BE2C (cell line): ENCODE measurements at places on chromosomes 7 and 10.

GRCh38 chr7:27100694-27101170 is 1.8 kb downstream of the HOXA2 start:
- DNase-seq: no peak

DNA sequence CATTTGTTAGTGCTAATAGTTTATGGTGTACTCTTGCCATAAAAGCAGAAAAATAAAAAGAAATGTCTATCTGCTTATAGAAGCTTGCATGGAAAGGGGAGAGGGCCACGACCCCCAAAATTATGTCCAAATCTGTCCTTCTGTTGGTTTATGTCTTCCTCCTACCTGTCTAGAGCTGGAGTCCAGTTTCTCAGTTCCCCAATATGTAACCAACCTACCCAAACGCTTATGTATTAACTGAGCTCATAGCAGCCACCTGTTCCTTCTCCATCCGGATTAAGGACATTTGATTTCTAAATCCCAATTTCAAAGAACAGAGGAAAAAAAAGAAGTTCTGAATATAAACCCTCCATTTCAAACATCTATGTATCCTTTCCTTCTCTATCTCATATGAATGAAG is 30.3 kb upstream of the TPK1 start:
- DNase-seq: no peak

GRCh38 chr10:44015702-44016500 is 367.2 kb upstream of the ZNF32 start:
- DNase-seq: no peak

- DNase-seq: no peak
Measured at GRCh38 chr7:155527664-155528063, 18.7 kb downstream of the CNPY1 start.

DNA sequence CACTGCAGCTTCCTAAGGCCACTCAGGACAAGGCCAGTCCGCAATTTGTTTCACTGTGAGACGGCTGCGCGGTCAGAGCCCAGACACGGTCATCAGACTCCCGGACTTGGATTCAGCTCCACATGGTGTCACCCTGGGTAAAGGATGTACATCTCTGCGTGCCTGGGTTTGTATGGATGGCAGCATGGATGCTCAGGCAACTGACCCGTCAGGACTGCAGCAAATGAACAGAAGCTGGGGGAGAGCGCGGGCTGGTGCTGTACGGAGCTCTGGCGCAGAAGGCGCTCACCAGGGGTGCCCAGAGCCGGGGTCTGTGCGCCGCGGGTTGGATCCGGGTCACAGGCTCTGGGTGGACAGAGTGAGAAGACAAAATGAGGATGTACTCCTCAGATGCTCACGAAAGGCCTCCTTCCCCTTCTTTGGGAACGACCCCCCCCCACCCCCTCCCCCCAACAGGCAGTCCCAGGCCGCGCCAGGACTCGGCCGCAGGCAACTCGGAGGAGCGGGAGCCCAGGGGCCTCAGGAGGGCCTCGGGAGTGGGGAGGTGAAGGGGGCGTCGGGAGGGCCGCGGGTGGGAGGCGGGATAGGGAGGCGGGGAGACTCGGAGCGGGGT is 92.4 kb downstream of the CXCL12 start:
- DNase-seq: no peak

DNA sequence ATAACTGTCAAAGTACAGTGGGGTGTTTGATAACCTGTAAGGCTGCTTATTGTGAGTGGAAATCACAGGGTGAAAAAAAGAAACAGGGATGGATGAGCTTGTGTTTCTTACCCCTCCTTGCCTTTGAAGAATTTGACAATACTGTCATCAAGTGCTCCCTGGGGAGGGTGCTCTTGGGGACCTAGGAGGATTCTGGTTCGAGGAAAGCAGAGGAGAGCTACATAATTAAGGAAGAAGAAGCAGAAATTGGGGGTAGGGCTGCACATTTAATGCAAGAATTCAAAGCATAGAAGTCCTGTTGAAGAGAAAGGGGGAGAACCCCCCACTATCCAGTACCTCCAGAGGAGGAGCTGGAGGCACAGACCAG is 208.1 kb upstream of the PHYHIPL start:
- no peak for DNase-seq

- no peak for DNase-seq
Measured at GRCh38 chr7:29955799-29956486, 33.7 kb downstream of the SCRN1 start.

- DNase-seq: no peak
Measured at GRCh38 chr7:137669706-137670105, 177.1 kb downstream of the DGKI start.

DNA sequence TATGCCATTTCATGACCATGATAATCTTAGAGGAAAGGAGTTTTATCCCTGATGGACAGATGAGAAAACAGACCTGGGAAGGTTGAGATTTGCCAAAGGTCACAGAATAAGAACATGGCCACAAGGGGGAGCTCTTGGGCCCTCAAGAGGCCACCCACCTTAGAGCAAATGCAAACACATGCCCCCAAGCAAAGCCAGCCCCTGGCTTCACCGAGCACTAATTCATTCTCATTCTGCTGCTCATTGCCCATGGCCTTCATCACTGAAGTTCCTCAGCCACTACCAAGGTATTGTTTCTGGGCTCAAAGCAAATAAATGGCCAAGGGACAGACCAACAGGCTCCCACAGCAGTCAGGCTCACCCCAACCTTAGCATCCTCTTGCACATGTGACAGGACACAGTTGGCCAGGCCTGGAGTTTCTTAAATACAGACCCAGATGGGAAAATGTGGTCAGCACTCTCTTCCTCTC is 44.2 kb downstream of the PDLIM1 start:
- DNase-seq: peak; percentile 74

- DNase-seq: no peak
Measured at GRCh38 chr7:46571996-46572395, 650.9 kb upstream of the IGFBP3 start.

DNA sequence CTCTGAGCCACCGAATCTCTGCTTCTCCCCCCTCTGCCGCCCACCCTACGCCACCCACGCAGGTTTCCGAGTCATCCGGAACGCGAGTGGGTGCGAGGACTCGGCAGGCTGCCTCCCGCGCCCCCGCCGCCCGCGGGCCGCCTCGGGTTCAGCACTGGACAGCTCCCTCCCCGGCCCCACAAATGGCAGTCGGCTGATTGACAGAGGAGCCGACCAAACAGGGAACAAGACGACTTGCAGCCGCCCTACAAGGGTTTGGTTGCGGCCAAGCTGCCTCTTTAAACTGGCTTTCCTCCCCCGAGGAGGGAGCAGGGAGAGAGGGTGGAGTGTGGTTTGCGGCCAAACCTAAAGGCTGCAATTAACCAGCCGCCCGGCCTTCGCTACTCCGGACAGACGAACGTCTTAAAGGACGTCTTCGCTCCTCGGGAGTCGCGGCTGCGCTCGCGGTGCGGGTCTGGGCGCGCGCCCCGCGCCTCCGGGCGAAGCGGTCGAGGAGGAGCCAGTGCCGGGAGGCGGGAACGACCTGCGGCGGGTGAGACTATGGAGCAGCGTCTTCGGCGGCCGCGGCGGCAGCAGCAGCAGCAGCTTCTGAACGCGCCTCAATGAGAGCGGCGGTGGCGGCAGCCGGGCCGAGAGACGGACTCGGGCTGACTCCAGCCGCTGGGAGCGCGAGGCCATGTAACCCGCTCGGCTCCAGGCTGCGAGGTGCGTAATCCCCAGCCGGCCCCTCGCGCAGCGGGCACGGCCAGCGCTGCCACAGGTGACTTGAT is at the start of gene GPR158:
Gene GPR158, plus strand, starts transcription at position 541 of the 770 bp plus-strand sequence. CDS start 420 bp downstream, outside the sequence.
- peak; percentile 81 for DNase-seq

- no peak for DNase-seq
Measured at GRCh38 chr7:117784315-117784714, 88.9 kb downstream of the CTTNBP2 start.

GRCh38 chr10:59880971-59881510 is 25.3 kb downstream of the CCDC6 start:
- no peak for DNase-seq

DNA sequence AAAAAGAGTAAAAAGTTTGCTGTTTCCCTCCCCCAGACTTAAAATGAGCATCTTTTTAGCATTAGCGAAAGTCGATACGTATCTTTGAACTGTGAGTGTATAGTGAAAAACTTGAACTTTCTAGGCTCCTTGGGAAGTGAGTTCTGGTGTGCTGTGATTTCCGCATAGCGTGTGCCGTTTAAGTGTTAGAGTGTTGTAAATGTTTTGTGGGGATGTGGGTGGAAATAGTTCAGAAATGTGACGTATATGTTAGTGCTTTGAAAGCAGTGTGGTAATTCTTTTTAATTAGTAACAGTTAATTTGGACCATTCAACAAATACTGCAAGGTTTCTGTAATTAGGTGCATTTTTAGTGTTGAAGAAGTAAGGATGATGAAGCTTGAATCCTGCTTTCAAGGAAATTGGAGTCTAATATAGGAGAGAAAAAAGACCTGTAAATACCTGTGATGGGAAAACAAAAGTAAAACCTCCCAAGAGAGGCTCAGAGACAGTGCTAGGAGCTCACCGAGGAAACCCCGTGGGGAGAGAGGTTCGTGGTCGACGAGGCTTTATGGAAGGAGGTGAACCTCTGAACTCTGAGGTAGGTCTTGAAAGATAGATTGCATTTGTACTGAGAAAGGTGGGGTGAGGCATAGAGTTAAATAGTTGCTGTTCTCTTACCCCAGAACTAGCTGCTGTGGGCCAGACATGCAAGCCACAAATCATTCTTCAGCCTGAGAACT is 40.8 kb downstream of the RBM33 start:
- DNase-seq: no peak

DNA sequence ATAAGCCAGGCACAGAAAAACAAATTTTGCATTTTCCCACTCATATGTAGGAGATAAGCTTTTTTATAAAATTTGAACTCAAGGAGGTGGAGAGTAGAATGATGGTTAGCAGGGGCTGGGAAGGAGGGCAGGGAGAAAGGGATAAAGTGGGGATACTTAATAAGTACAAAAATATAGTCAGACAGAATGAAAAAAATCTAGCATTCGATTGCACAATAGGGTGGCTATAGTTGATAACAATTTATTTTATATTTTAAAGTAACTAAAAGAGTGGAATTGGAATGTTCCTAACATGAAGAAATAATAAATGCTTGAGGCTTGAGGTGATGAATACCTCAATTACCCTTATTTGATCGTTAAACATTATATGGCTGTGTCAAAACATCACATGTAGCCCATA is 415.7 kb upstream of the STEAP1 start:
- DNase-seq: no peak

GRCh38 chr10:10816447-10816846 is 201.2 kb upstream of the CELF2 start:
- no peak for DNase-seq

DNA sequence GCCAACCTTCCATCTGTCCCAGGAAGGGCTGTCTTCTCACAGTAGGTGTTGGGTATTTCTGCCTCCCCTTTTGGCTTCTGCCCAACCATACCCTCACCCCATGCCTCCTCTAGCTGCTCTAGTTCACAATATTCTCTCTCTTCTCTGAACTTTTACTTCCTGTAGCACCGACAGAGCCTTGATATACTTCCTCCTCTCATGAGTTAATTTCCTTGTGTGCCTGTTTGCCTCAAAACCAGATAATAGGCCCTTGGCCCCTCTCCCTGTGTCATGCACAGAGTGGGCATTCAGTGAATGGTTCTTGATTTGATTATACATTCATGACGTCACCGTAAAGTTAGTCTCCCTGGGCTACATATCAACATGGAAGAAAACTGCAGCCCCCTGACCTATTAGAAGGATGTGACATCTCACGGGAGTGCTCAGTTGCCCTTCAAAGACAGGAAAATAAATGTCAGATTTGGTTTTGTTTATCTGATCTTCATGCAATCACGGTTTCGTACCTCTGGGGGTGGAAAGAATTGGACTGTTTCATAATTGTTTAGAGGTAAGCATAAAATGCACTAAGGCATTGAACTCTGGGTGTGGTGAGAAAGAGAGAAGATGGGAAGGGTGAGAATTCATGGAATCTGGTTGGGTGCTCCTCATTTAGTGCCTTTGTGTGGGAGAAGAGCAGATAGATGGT is 127.7 kb downstream of the ITIH5 start:
- no peak for DNase-seq

- DNase-seq: no peak
Measured at GRCh38 chr7:105880571-105881330, 4.4 kb upstream of the ATXN7L1 start.

DNA sequence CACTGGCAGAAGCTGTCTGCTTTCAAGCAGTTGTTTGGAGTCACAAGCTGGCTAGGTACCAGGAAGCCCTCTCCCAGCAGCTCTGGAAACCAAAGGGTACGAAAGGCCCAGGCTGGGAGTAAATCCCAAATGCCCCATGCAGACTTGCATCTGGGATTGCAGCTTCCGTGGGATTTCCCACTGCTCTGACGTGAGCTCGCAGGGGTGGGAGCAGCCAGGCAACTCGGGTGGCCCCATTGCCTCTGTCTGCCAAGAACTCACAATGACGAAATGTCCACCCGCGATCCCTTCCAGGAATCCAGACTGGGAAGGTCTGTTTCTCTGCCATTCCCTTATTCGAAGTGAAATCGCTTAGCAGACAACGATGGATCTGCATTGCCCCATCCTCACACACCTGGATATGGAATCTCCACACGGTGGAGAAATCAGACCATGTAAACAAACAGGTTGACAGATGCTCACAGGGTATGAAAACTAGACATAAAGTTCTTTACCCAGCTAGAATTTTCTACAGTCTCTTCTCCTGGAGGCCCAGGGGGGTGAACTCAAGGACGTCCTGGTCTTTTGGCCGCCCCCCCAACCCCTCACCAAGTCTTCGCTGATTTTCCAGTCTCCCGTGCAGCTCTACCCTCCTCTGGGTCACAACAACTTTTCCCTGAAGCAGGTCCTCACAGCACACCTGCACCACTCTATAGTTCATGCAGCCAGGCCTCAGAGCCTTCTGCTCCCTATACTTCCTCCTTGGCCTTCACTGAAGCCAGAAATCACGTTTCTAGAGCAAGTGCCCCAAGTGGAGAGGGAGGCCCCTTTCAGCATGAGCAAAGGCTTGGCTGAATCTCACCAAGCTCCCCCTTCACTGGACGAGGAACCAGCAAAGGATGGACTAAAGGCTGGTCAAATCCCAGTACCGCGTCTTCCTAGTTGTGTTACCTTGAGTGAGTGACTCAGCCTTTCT is 20.0 kb downstream of the SH3PXD2A start:
- DNase-seq: no peak

DNA sequence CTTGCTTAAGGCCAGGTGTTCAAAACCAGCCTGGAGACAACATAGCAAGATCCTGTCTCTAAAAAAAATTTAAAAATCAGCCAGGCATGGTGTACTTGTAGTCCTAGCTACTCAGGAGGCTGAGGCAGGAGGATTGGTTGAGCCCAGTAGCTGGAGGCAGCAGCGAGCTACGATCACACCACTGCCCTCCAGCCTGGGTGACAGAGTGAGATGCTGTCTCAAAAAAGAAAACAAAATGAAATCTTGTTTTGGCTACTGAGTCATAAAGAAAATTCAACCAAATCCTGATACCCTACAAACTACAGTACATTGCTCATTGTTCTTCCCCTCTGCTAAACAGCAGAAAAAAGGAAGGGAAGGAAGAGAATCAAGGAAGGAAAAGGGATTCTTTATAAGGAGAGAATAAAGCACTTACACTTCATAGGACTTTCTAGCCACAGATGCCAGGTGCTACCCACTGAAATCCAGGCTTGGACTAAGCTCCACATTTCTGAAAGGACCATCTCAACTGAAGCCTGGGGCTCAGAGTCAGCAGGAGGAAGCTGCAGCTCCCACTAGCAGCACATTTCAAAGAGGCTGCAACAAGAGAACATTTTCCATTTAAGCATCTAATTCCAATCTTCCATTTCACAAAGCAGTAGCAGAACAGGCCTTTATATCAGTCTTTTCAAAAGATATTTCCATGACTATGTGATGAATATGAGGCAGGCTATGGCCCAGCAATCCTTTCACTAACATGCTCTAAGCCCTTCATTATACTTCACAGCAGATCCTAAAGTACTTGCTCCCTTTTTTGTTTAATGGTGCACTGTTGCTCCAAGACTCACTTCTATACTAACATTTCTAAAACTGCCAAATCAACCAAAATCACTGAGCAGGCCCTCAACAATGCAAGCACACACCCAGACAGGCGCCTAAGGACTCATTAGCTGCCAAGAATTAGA is 13.5 kb downstream of the TNPO3 start:
- no peak for DNase-seq
